ENCODE measurements at places on chromosomes 6 and 20. TPM values are rescaled to one million over a fixed set of nuclear protein-coding genes. Genes with fewer than 3 reads are reported as not detected.
A peak's percentile ranks its signal among the peaks of the same experiment; 100 is the strongest.

DNA sequence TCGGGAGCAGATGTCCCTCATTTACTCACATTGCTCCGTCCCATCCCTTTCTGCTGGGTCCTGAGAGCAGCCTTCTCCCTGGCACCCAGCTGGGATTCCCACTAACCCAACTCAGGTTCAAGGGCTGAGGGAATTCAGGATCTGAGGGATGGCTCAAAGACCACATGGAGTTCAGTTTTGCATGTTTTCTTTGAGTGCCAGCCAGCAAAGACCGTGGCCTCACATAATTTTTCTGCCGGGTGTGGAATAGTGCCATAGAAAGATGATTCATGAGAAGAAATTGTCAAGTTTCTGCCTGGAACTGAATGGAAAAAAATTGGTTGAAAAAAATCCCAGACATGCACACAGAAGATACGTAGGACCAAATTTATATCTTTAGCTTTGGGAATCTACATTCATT, 168.6 kb downstream of the CD83 start:
- no peaks in the 10 kb centered on the region for H3K27me3 ChIP-seq
- peaks cover 5% of the 10 kb centered on the region for H3K4me1 ChIP-seq
- DNase-seq: no peak
- H3K4me3 ChIP-seq: no peak overlapping the region

DNA sequence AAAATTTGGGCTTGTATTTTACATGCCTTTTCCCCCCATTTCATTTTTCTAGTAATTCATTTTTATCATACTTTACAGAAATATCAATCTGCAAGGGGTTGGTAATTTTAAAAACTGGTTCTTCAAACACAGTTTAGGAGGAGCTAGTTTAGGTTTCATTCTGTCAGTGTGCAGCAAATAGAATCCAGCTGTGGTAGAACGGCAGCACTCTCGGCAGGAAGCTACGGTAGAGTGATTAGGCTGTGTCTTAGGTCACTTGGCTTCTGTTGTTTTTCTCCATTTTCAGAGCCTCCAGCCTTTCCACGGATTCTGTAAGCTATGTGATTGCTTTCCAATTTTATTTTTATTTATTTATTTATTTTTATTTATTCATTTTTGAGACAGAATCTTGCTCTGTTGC, 32.7 kb downstream of the TLDC2 start:
- H3K27ac ChIP-seq: no peak overlapping the region
- no peaks in the 10 kb centered on the region for H3K27me3 ChIP-seq
- H3K4me1 ChIP-seq: no peaks in the 10 kb centered on the region
- peaks cover 99% of the 10 kb centered on the region for H3K36me3 ChIP-seq
- no peak for DNase-seq

DNA sequence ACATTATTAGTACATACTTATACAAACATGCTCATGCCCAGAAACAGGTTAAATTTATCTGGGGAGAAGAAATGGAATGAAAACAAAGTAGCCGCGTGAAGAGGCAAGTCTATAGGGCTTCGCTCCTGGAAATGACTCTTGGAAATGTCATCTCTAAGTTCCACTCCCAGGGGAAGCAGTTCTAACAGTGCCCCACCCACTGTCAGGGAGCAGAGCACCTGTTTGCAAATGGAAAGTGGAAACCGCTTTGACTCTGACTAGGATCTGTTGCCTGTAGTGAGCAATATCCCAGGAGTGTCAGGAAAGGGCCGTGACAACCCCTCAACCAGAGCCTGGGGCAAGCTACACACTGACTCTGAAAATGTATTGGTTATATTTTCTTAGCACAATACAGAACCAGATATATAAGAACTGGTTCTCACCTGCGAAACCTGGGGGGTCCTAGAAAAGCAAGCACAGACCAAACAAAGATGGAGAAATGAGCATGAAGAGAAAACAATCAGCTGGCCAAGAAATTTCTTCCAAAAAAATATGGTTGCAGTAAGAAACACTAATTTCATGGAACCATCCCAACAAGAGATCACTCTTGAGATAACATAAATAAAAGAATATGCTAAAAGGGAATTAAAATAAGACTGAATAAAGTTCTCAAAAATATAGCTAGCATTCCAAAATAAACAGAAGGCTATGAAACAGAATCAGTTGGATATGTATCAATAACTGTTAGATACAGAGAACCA, 47.5 kb upstream of the CRISP1 start:
- no peaks in the 10 kb centered on the region for H3K4me1 ChIP-seq
- no peak overlapping the region for H3K4me3 ChIP-seq
- no peaks in the 10 kb centered on the region for H3K36me3 ChIP-seq
- no peak overlapping the region for H3K27ac ChIP-seq
- H3K27me3 ChIP-seq: no peaks in the 10 kb centered on the region
- no peak for DNase-seq

DNA sequence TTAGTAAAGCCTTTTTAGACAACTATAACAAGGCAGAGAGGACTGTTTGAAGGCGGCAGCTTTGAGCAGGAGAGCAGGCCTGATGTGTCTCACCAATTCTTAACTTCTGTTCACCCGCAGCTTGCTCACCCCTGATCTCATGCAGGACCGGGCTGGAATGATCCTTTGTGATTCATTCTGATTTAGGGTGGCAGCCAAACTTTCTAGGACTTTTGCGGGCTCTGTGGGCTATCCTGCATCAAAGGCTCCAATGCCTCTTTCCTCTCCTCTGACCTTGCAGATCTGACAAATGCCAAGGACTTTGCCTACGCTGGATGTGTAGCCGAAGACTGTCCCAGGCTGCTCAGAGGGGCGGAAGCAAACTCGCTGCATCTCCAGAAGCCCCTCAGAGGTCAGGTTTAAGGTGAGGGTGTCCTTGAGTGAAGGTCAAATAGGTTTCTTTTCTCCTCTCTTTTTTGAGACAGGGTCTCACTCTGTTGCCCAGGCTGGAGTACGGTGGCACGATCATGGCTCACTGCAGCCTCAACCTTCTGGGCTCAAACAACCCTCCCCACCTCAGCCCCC, 72.3 kb downstream of the VEGFA start:
- H3K27me3 ChIP-seq: no peaks in the 10 kb centered on the region
- H3K4me1 ChIP-seq: peaks cover 11% of the 10 kb centered on the region
- no peak for DNase-seq
- no peak overlapping the region for H3K4me3 ChIP-seq
- no peaks in the 10 kb centered on the region for H3K36me3 ChIP-seq

GRCh38 chr6:21538186-21538798, 55.3 kb upstream of the SOX4 start:
- DNase-seq: no peak
- no peak overlapping the region for H3K4me3 ChIP-seq
- H3K27ac ChIP-seq: no peak overlapping the region
- H3K4me1 ChIP-seq: no peaks in the 10 kb centered on the region

DNA sequence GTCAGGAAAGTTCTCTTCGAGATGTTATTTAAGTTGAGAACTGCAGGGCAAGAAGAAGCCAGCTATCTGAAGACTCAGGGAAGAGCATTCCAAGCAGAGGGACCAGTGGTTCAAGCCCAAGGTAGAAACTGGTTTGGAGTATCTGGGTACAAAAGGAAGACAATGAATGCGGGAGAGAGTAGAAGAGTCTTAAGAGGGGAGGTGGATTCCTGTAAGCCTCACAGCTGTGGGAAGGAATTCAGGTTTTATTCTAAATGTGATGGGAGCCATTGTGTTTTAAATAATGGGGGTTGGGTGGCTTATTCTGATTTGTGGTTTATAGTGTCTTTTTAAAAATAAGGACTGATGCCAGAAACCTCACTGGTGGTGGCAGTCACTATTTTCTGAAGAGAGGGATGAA, 37.6 kb upstream of the TENT5A start:
- H3K27ac ChIP-seq: no peak overlapping the region
- H3K36me3 ChIP-seq: no peaks in the 10 kb centered on the region
- H3K27me3 ChIP-seq: no peaks in the 10 kb centered on the region
- H3K4me1 ChIP-seq: peaks cover 18% of the 10 kb centered on the region

DNA sequence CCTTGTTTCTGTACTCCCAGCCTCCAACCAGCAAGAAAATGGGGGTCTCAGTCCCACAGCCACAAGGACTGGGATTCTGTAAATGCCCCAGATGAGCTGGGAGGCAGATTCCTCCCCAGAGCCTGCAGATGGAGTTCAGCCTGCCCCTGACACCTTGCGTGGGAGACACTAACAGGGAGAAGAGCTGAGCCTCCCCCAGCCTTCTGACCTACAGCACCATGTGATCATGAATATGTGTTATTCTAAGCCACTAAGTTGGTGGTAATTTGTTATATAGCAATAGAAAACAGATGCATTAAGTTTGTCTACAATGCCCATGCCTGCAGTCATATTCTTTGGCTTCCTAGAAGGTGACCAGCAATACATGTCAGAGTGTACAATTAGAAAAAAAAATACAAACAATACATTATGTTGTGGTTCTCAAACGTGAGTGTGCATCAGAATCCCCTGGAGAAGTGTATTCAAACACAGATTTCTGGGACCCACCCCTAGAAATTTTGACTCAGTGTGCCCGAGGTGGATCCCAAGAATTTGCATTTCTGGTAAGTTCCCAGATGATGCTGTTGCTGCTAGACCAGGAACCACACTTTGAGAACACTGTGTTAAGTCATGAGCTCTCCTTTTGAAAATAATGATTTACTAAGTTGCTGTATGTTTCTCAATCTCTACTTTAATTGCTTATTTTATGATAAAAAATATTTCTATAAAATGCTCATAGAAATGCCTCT, 39.9 kb downstream of the SLC22A3 start:
- H3K27me3 ChIP-seq: no peaks in the 10 kb centered on the region
- H3K27ac ChIP-seq: no peak overlapping the region
- no peak overlapping the region for H3K4me3 ChIP-seq
- no peaks in the 10 kb centered on the region for H3K36me3 ChIP-seq
- H3K4me1 ChIP-seq: no peaks in the 10 kb centered on the region
- DNase-seq: no peak

DNA sequence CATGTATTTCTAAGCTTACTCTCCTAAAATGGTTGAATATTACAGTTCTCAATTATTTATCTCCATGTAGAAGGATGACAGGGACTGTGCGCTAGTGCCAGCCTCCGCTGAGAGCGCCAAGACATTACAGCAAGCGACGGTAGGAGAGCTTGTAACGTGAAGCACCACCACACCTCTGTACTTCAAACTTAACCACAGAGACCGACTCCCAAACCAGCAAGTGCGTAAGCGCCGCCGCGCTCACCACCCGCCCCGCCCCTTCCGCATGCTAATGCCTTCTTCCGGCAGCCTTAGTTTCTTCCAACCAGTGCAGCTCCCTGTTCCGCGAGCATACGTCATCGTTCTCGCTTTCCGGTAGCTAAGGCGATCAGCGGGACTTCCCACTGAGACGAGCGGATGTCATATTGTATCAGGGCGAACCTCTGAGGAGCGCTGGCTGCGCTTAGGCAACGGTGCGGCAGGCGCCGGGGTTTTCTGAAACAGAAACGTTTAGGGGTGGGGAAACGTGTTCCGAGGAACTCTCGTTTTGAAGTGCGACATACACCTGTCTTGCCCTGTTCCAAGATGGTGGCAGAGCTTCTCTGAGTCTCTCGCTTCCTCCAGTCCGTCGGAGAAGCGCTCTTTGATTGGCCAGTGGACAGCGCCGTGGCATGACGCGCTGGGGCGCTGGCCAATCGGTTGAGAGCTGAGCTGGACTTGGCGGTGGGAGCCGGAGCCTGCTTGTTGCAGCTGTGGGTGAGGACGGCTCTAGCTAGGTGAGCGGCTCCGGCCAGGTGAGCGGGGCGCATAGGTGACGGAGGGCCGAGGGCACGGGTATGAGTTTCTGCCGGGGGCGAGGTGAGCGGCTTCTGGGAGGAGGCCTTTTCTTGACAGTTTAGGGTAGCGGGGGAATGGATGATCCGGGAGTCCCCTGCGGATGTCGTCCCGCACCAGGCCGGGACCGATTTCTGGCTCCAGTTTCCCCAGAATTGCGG, at the start of gene SEC23B:
TSS of gene SEC23B (plus strand) at position 723 of the 974 bp plus-strand sequence. CDS start 2,896 bp downstream, outside the sequence.
- peak within 1 kb of the TSS; percentile 99 for H3K27ac ChIP-seq
- H3K36me3 ChIP-seq: peaks cover 15% of the 10 kb centered on the region
- H3K4me3 ChIP-seq: peak within 1 kb of the TSS; percentile 84
- peak; percentile 98 for DNase-seq
- H3K4me1 ChIP-seq: peaks cover 5% of the 10 kb centered on the region

GRCh38 chr6:11307226-11307625, 74.8 kb upstream of the NEDD9 start:
- no peak overlapping the region for H3K4me3 ChIP-seq
- no peaks in the 10 kb centered on the region for H3K27me3 ChIP-seq
- no peaks in the 10 kb centered on the region for H3K4me1 ChIP-seq
- no peak for DNase-seq

GRCh38 chr6:45327956-45328522, at the start of gene RUNX2:
Gene RUNX2, plus strand, starts transcription at chr6:45328330. Its CDS starts 397 bp downstream, at chr6:45328727.
- peak within 1 kb of the TSS; percentile 53 for H3K27ac ChIP-seq
- H3K27me3 ChIP-seq: no peaks in the 10 kb centered on the region
- peak within 1 kb of the TSS; percentile 3 for H3K4me3 ChIP-seq
- H3K36me3 ChIP-seq: no peaks in the 10 kb centered on the region
- peaks cover 12% of the 10 kb centered on the region for H3K4me1 ChIP-seq

DNA sequence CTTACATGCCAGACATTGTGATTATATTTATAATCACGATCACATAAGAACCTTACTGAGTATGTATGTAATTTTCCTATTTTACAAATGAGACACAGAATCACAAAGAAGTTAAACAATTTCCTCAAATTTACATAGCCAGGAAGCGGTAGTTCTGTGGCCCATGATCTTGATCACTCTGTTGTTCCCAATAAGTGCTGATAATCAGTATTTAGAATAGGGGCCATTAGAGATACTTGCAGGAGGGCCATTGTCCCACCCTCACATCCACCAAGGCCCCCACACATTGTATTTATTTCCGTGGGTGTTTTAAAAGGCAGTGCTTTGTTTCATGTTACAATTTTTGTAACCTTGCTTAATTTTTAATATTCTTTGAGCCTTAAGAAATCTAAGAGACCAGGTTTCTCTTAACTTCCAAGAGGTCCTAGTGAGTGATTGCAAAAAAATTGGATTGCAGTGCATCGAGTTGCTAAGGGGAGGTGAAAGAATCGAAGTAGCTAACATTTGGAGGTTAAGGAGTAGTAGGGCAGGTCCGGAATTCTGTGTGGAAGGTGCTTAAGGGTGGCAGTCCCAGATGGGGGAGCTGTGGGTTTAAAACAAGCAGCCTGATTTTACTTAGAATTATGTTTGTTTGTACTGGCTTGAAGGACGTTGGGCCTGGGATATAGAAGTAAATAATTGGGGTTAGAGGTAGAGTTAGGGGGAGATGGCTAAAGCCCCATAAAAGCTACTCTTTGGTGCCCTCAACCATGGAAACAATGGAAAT, 339.4 kb downstream of the CDKAL1 start:
- peaks cover 9% of the 10 kb centered on the region for H3K4me1 ChIP-seq
- H3K36me3 ChIP-seq: no peaks in the 10 kb centered on the region
- H3K27me3 ChIP-seq: no peaks in the 10 kb centered on the region

The SNHG17 gene
- total RNA-seq: 12.1 TPM

The SLC22A16 gene
- 0.52 TPM for total RNA-seq

The PNLDC1 gene
- 0.23 TPM for total RNA-seq

The NUS1 gene
- total RNA-seq: 47.3 TPM

The ZSCAN23 gene
- total RNA-seq: 5.2 TPM

The ZSCAN31 gene
- total RNA-seq: 30.8 TPM

The TRIM15 gene
- not detected for total RNA-seq

The SGK2 gene
- total RNA-seq: 0.39 TPM

The PHACTR1 gene
- total RNA-seq: 47.0 TPM

The KHDC1L gene
- not detected for total RNA-seq

The RAET1G gene
- 0.76 TPM for total RNA-seq

The SUPT3H gene
- total RNA-seq: 4.7 TPM

All from left lung (tissue), 14 donors.